ENCODE measurements at places on chromosomes 6 and 20. TPM values are rescaled to one million over a fixed set of nuclear protein-coding genes. Genes with fewer than 3 reads are reported as not detected.

DNA sequence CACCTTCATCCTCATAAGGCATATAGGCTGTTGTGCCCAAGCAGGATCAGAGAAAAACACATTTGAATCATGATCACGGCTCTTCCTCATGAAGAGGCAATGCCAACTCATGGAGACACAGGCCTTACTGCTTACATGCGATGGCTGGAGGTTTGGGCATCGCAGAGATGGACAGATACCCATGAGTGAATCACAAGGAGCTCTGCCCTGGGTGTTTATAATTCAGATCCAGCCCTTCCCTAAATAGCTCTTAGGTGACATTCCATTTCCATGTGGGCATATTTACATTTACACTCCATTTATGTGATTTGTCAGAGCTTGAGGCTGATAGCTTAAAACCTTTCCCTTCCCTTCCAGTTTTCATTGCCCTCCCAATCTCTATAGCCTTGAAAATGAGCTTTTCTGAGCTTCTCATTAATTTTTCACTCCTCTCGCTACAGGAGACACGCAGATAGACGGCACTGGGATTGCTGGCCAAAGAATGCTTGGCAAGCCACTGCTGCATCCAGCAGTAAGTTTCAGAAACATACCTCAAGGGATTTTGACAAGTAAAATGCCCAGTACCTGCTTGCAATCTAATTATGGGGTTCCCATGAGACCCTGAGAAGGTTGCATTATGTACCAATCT lies 249.1 kb downstream of the TBC1D7 start:
- no peak for DNase-seq

- DNase-seq: no peak
These were observed 108.9 kb upstream of the CST7 start for GRCh38 chr20:24840121-24840713.

DNA sequence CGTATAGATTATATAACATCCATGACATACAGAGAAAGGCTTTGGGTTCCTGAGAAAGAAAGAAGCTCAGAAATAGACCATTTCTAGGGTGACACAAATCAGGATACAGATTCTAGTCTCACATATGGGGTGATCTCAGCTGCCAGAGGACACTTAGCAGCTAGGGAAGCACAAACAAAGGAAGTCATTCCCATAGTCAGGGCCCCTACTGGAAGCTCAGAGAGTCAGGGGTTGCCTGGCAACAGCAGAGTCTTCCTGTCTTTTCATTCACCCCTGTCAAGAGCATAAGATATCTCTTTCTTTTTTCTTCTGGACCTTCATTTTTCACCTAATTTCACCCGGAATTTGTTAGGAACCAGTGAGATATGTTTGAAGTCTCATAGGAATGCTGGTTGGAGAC lies 81.9 kb upstream of the IYD start:
- no peak for DNase-seq

The SLX4IP gene
- 7.7 TPM for total RNA-seq

DNA sequence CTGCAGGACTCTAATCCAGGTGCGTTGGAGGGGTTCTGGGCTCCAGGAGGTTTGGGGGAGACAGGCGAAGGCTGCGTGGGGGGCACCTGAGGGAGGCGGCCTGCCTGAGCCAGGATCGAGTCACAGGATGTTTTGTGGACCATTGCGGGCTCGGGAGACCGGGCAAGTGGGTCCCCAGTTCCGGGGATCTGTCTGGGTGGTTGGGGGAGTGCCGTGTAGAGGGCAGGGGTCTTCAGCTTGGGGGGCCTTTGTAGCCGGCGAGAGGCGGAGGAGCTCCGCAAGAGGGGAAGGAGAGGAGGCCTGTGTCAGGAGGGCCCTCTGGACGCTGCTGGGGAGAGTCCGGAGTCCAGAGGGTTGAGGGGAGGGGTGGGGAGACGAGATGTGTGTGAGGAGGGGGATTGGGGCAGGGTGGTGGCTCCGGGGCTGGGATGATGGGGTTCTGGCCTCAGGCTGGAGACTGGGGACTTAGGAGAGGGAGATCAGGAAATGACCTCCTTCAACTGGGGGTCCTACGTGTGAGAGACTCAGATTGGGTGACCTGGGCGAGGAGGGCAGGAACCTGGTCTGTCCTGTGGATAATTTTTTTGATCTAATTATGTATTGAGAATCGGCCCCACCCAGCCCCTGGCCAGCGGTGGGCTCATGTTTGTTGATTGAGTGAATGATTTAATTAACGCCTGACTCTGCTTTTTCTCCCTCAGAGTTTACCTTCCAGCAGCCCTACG lies 505 bp downstream of the SNAI1 start:
- no peak for DNase-seq

Data from umbilical cord (tissue), 2 donors.